Fibroblast of lung (primary cell): ENCODE measurements at places on chromosomes 7 and 10.

DNA sequence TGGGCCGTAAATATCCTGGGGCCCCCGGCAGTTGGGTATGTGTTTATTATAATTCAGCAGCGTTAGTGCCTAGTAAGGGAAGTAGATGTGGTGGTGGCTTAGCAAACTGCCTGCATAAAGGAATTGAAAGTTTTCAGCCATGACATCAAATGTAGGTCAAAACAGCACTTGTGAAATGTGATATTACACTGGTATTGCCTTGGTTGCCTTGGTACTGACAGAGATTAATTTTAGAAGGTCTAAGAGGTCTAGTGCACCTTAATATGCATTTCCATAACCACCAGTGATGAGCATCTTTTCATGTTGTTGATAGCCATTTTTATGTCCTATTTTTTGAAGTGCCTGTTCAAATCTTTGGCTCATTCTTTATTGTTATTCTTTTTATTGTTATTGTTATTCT lies 50.1 kb downstream of the VWC2 start:
- no peak for DNase-seq

DNA sequence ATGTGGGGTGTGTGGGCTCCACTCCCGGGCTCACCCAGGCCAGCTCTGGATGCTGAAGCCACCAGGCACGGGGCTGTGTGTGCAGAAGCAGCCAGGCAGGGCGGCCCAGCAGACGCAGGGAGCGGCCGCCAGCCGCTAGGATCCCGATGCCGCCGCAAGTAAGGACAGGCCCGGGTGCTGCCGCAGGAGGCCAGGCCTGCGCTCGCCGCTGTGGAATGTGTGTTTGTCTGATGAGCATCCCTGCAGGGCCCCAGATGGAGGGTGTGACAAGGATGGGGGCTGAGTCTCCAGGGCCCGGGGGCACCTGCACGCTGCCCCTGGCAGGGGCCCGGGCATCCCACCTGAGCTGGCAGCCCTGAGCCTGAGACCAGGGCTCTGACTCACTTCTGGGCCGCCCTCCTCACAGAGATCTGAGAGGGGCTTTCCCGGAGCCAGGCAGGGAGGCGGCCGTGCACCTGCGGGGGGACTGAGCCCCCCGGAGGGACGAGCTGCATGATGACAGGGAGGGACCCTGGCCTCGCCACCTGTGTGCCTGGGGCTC lies 101.5 kb downstream of the FOXL3 start:
- no peak for DNase-seq

DNA sequence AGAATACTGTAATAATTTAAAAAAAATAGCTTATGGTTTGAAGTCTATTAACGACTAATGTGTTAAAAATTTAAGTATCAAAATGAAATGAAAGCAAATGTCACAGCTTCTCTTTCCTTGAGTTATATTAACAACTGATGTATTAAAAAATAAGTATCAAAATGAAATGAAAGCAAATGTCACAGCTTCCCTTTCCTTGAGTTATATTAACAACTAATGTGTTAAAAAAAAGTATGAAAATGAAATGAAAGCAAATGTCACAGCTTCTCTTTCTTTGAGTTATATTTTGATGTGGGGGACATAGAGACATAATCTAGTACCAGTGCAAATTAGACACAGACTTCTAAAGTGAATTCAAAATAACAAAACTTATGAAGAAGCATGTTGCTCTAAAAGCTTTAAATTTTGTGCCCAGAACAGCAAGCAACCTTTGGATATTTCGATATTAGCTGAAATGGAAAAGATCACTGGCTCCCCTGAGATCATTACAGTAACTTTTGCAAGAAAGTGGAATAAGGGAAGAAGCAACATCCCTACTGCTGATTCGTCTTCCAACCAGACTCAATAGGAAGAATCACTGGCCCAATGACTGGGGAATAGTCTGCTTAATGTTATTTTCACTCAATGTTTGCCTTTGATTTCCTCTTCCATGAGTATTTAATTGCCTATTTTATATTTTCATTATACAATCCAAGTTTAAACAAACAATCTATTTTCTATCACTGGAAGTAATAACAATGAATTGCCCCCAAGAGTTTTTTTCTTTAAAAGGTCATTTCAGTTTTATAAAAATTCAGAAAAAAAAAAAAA lies 8.0 kb downstream of the SKAP2 start:
- DNase-seq: no peak

DNA sequence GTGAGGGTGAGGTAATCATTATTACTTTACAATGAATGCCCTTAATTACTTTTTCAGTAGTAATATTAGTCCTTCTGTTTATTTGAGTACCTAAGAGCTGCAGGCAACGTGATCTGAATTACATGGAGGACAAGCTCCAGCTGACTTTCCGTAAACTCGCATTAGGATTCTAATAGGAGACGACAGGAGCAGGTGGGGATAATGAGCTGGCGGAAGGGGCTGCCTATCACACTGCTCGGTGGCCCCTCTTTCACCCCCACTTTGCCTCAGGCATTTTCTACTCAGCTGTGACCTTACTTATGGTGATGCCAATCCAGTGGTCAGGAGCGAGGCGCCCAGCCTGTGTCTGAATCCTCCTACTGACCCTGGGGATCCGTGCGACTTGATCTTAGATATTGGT lies at the start of gene C7orf33:
Gene C7orf33, plus strand, starts transcription at position 296 of the 400 bp plus-strand sequence. CDS start 160 bp downstream, outside the sequence.
- no peak for DNase-seq

DNA sequence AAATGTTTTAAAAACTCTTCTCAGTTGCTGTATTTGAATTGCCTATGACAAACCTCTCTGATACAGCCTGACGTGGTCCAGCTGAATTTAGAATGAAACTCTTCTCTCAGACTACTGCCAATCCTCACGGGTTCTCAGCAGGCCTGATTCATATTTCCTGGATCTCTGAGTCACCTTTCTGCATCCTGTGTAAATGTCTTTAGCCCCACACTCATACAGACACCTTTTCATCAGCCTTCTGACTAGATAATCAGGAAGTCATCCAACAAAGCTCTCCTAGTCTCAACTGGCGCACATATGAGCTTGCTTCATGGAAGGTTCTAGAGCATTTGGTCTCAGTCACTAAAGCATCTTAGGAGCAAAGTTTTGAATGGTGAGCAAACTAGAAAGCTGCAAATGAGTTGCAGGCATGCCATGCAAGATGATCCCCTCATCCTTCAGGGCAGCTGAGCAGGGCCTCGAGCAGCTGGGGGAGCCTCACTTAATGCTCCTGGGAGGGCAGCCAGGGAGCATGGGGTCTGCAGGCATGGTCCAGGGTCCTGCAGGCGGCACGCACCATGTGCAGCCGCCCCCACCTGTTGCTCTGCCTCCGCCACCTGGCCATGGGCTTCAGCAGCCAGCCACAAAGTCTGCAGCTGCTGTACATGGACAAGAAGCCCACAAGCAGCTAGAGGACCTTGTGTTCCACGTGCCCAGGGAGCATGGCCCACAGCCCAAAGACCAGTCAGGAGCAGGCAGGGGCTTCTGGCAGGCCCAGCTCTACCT lies 182.8 kb downstream of the ARHGAP12 start:
- peak; percentile 95 for DNase-seq

DNA sequence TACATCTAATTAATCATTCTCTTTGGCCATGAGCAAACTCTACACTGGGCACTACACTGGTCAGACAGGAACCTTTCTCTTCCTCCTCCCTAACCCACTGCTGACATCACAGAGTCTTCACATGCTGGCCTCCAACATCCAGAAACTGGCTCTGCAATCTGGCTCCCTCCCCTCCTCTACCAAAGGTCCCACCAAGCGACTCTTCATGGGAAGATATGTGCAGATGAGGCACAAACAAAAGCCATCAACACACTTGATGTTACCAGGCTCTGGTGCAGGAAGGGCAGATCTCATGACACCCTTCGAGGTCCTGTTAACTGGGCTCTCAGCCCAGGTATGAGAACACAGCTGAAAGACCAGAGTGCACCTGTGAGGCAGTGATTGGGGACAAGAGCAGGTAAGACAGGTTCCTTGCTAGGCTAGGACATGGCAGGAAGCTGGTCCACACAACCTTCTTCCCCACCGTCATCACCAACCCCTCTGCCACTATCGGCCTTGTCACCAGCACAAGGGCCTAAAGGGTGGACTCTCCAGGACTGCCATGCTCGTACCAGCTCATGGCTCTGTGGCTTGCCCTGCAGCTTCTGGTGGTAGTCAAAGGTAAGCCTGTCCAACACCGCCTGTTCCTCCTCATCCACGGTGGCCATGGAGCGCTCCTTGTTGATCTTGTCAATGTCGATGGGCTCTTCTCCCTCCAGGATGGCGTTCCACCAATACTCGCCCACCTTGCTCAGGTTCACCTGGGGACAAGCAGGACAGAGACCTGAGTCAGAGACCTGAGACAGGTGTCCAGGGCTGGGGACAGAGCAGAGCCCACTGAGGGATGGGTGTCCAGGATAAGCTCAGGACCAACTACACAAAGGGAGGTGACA lies 66.6 kb upstream of the CAMK2B start:
- DNase-seq: no peak

DNA sequence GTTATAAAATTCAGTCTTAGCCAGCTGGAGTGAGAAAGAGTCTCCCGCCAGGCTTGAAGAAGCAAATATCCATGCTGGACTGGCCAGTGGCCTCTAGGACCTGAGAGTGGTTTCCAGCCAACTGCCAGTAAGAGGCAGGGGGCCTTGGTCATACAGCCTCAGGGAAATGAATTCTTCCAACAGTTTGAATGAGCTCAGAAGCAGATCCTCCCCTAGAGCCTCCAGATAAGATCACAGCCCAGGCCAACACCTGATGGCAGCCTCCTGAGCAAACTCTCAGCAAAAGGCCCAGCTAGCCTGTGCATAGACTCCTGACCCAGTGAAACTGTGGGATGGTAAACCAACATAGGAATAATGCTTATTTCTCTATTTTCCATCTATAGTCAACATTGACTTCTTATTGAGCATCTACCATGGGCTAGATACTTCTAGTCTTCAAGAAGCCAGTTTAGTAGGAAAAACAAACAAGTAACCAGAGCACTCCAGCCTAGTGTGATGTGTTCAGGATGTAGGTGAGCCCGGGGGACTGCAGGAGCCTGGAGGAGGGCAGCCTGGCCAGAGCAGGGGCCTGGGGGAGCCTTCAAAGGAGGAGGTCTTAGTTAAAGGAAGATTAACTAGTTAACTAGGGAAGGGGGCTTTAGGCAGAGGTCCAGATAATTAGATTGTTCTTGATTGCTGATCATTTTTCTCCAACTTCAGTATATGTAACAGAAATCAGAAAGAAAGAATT lies 115.4 kb upstream of the ADO start:
- no peak for DNase-seq

- no peak for DNase-seq
Measured at GRCh38 chr7:9981742-9982349, 991.8 kb upstream of the PHF14 start.

DNA sequence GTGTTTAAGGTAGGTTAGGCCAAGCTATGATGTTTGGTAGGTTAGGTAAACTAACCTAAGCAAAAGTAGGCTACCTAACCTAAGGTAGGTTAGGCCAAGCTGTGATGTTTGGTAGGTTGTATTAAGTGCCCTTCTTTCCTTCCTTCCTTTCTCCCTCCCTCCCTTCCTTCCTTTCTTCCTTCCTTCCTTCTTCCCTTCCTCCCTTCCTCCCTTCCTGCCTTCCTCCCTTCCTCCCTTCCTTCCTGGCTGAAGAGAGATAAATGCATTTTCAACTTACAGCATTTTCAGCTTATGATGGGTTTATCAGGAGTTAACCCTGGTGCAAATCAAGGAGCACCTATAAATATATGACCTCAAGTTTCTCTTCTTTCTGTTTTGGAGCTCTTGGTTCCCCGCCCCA lies 56.2 kb downstream of the SND1 start:
- no peak for DNase-seq

GRCh38 chr7:142168746-142169145 lies 57.2 kb downstream of the MGAM2 start:
- DNase-seq: no peak

- no peak for DNase-seq
Measured at GRCh38 chr10:1454428-1454827, 282.9 kb downstream of the ADARB2 start.

GRCh38 chr7:26937939-26938623 lies 73.7 kb upstream of the SKAP2 start:
- no peak for DNase-seq

- DNase-seq: no peak
Measured at GRCh38 chr10:48184224-48184623, 90.3 kb downstream of the FRMPD2 start.

DNA sequence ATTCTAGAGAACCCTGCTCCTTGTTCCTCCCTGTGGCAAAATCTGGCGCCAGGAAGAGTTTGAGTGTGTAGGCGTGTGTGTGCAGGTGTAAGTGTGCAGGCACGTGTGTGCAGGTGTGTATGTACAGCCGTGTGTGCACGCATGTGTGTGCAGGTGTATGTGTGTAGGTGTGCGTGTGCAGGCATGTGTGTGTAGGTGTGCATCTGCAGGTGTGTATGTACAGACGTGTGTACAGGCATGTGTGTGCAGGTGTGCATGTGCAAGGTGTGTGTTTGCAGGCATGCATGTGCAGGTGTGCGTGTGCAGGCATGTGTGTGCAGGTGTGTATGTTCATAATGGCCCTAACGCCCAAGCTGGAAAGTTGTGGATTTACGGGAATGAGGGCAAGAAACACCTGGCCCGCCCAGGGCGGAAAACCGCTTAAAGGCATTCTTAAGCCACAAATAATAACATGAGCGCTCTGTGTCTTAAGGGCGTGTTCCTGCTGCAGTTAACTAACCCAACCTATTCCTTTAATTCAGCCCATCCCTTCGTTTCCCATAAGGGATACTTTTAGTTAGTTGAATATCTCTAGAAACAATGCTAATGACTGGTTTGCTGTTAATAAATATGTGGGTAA lies 34.1 kb downstream of the KCTD7 start:
- no peak for DNase-seq
